ENCODE measurements at places on chromosomes 2 and 18.

- DNase-seq: no peak
Measured at GRCh38 chr2:142893241-142893640, 15.8 kb downstream of the KYNU start.

- no peak for DNase-seq
Measured at GRCh38 chr2:67389286-67389685, 7.8 kb upstream of the ETAA1 start.

DNA sequence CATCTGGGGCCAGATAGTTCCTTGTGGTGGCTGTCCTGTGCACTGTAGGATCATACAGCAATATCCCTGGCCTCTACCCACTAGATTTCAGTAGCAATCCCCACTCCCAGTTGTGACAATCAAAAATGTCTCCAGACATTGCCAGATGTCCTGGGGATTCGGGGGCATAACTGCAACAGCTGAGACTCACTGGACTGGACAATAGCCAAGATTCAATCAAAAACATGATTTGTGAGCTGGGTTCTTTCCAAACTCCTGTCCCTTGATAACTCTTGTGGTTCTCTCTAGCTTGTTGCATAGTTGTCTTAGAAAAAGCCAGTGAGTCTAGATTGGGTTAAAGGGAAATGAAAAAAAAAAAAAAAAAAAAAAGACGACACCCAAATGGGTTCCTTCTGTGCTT lies 293.4 kb downstream of the CELF4 start:
- no peak for DNase-seq

GRCh38 chr2:221104361-221104811 lies 467.7 kb downstream of the EPHA4 start:
- peak; percentile 23 for DNase-seq

GRCh38 chr2:163753726-163754125 lies 17.9 kb upstream of the FIGN start:
- no peak for DNase-seq

DNA sequence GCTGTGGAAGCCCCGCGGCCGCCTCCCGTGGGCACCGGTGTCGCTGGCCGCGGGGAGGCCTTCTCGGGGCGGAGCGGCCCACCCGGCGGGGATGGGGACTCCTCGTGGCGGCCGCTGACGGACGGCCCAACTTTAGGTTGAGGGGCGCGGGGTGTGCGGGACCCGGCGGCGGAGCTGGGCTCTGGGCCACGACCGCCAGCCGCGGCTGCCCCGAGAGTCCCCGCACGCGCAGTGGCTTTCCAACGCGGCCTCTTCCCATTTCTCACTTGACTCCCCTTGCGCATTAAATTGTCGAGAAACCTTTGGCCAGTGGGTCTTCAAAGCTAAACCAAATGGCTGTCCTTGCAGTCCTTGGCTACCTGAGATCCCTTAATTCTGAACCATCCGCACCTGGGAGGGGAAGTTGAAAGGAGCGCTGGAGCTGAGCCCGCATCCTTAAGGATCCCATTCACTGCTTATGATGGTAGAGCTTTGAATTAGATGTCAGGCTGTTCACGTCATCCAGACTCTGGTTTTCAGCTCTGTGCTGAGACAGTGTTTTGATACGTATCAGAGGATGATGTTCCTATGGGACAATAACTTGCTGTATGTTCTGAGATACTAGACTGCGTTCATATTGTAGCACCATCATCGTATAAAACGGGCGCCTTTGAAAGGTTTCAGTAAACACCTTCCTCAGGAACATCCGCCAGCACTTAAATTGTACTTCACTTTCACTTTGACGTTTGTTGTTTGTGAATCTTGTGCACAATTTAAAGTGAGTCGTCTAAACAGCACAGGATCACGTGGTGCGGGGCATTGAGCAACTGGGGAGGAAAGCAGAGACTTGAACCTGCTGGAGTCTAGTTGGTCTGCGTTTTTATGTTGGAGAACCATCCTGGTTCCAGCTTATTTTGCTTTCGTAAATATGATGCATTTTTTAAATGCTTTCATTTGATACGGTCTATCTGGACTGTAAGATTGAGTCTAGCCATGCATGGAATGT lies 874 bp downstream of the CLIP4 start:
- DNase-seq: no peak

- DNase-seq: no peak
Measured at GRCh38 chr2:3741867-3742602, 38.7 kb downstream of the DCDC2C start.

- no peak for DNase-seq
Measured at GRCh38 chr2:167381349-167381748, 493.1 kb downstream of the XIRP2 start.

- DNase-seq: no peak
Measured at GRCh38 chr2:137675584-137676327, 288.5 kb upstream of the HNMT start.

DNA sequence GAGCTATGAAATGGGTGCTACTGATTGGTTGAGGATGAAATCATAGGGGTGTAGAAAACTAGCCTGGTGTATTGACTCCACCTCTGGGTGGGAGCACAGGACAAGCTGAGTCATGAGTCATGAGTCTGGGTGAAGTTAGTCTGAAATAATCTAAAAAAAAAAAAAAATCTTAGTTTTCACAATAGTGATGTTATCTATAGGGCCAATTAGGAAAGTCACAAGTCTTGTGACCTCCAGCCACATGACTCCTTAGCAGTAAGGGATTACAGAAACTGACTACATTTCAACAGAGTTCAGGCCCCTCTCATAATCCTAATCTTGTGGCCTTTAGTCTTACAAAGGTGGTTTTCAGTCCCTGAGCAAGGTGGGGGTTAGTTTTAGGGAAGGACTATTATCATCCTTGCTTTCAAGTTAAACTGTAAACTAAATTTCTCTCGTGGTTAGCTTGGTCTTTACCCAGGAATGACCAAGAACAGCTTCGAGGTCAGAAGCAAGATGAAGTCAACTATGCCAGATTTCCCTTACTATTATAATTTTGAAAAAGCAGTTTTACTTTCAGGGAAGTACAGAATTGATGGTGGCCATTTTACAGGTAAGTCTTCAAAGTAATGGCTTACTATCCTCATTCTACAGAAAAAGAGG lies 338.0 kb upstream of the GYPC start:
- no peak for DNase-seq

DNA sequence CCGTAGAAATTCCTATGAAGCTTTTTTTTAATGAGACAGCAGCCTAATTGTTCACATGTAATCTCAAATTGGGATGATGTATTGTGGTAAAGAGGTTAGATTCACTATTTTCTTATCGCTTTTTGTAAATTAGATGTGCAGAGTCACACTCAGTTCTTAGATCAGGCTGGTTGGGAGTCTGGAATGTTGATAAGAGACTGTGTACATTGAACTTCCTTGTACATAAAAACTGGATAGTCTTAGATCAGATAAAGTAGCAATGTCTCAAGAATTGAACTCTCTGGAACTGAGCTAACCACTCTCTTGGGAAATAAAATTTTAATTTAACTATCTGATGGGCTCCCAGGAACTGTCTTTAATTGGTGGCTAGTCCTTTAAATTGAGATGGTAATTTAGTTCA lies 108.1 kb upstream of the MSTN start:
- DNase-seq: no peak

- peak; percentile 18 for DNase-seq
Measured at GRCh38 chr18:39345321-39345720, 1779.7 kb upstream of the CELF4 start.

- no peak for DNase-seq
Measured at GRCh38 chr2:106782681-106783080, 103.3 kb downstream of the ST6GAL2 start.

DNA sequence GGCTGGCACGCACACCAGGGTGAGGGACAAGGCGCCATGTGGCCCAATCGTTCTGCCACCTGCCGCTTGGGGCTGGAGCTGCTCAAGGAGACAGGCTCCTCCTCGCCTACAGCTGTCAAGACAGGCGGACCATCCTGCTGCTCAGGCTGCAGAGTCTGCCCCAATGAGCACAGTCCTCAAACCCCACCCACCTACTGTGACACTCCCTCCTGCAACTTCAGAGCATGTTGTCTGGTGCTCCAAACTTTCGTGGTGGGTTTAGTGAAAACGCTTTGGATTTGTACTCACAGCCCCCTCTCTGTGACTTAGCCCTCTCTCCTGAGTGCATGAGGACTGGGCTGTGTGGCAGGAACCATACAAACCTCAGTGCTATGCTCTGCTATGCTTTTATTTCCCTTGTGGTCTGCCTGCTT lies 23.2 kb upstream of the SLC35F6 start:
- no peak for DNase-seq

DNA sequence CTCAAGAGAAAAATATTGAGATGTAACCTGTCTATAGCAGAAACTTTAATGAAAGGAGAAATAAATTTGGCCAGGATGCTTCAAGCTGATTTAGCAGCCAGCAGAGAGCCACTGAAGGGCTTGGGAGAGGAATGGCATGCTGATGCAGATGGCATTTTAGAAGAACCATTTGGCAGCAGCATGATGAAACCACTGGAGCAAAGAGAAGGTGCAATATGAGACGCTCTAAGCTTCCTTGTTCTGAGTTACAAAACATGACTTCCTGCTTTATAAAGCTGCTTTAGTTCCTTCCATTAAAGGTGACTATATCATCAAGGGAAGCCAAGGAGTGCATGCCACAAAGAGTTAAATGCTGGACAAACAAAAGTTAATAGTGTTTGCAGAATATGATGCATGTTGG lies 189.7 kb downstream of the PID1 start:
- no peak for DNase-seq

- DNase-seq: no peak
Measured at GRCh38 chr2:174484573-174484972, 2.3 kb downstream of the GPR155 start.

DNA sequence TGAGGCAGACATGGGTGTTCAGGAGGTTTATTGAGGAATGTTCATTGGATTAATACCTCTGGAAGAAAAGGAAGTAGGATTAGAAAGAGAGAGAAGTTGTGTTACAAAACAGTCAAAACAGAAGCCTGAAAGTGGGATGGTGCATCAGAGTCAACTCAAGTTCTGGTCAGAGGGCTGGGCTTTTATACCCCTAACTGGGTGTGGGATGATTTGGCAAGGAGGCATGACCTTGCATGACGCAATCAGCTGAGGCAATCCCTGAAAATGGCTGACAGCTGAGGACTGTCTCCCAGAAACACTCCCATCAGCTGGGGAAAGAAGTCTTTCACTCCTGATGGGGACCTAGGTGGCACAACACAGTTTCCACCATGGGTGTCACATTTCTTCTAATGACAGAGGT lies 818.2 kb downstream of the SATB2 start:
- DNase-seq: peak; percentile 12

GRCh38 chr2:27622921-27623384 lies 5.9 kb downstream of the CCDC121 start:
- peak; percentile 70 for DNase-seq

- DNase-seq: no peak
Measured at GRCh38 chr2:207123335-207123744, 42.4 kb downstream of the KLF7 start.

All from skeletal muscle cell (primary cell).